ENCODE measurements at places on chromosomes 6 and 20.

- no peaks in the 10 kb centered on the region for H3K4me1 ChIP-seq
- H3K36me3 ChIP-seq = no peaks in the 10 kb centered on the region
- DNase-seq = no peak
- H3K4me3 ChIP-seq = no peak overlapping the region
- H3K27me3 ChIP-seq = no peaks in the 10 kb centered on the region
- H3K27ac ChIP-seq = no peak overlapping the region
Observed at GRCh38 chr6:118383924-118384323, 164.2 kb upstream of the PLN start.

GRCh38 chr6:104306211-104306610, 553.5 kb downstream of the HACE1 start:
- no peak for DNase-seq
- H3K27ac ChIP-seq = no peak overlapping the region
- no peaks in the 10 kb centered on the region for H3K4me1 ChIP-seq
- H3K36me3 ChIP-seq = no peaks in the 10 kb centered on the region
- no peaks in the 10 kb centered on the region for H3K27me3 ChIP-seq

- no peaks in the 10 kb centered on the region for H3K27me3 ChIP-seq
- no peak overlapping the region for H3K27ac ChIP-seq
- no peak overlapping the region for H3K4me3 ChIP-seq
- DNase-seq = no peak
- no peaks in the 10 kb centered on the region for H3K36me3 ChIP-seq
- no peaks in the 10 kb centered on the region for H3K4me1 ChIP-seq
Observed at GRCh38 chr6:38824243-38824894, 109.3 kb downstream of the DNAH8 start.

- no peak overlapping the region for H3K4me3 ChIP-seq
- no peaks in the 10 kb centered on the region for H3K27me3 ChIP-seq
- peaks cover 62% of the 10 kb centered on the region for H3K36me3 ChIP-seq
- peaks cover 41% of the 10 kb centered on the region for H3K4me1 ChIP-seq
- no peak for DNase-seq
Observed at GRCh38 chr6:20486641-20487040, 47.6 kb upstream of the CDKAL1 start.

DNA sequence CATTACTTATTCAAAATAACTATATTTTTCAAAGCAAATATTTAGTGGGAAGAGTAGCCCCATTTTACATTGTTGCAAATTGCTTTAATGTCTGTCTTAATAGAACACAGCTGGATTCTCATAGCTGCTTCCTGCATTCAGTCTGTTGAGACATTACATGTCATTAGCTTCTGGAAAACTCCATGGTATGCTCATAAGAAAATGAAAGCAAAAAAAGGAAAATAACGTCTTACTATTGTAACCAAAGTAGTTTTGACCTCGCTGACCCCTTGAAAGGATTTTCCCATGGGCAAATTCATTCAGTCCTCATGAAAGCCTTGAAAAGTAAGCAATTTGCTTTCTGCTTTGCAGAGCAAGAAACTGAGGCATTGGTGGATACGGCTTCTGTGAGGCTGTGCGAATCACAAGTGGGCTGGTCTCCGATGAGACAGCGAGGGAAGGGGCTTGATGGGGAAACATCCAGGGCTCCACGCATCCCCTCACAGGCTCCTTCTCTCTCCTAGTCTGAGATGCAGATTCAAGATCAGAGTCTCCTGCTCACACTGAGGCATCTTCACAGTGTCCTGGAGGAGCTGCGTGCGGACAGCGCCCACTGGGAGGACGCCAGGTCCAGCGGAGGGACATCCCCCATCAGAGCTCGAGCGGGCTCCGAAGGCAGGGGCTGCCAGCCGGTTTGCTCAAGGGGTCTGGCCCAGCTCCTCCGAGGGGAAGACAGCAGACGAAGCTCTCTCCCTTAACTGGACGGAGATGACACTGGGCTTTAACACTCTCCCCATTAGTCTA, 3.3 kb downstream of the C20orf202 start:
- H3K4me3 ChIP-seq = no peak overlapping the region
- no peaks in the 10 kb centered on the region for H3K4me1 ChIP-seq
- no peaks in the 10 kb centered on the region for H3K27me3 ChIP-seq

GRCh38 chr6:43940071-43940392, 170.0 kb downstream of the VEGFA start:
- no peaks in the 10 kb centered on the region for H3K27me3 ChIP-seq
- peaks cover 5% of the 10 kb centered on the region for H3K4me1 ChIP-seq
- DNase-seq = no peak
- no peak overlapping the region for H3K4me3 ChIP-seq
- H3K36me3 ChIP-seq = no peaks in the 10 kb centered on the region
- H3K27ac ChIP-seq = no peak overlapping the region

GRCh38 chr6:129778793-129779192, 68.8 kb upstream of the ARHGAP18 start:
- H3K4me3 ChIP-seq = no peak overlapping the region
- DNase-seq = no peak
- no peaks in the 10 kb centered on the region for H3K36me3 ChIP-seq
- H3K4me1 ChIP-seq = no peaks in the 10 kb centered on the region
- no peak overlapping the region for H3K27ac ChIP-seq

- H3K27me3 ChIP-seq = no peaks in the 10 kb centered on the region
- H3K4me3 ChIP-seq = no peak overlapping the region
- no peaks in the 10 kb centered on the region for H3K36me3 ChIP-seq
- no peak for DNase-seq
Observed at GRCh38 chr6:74134327-74134726, 438.3 kb downstream of the CD109 start.

DNA sequence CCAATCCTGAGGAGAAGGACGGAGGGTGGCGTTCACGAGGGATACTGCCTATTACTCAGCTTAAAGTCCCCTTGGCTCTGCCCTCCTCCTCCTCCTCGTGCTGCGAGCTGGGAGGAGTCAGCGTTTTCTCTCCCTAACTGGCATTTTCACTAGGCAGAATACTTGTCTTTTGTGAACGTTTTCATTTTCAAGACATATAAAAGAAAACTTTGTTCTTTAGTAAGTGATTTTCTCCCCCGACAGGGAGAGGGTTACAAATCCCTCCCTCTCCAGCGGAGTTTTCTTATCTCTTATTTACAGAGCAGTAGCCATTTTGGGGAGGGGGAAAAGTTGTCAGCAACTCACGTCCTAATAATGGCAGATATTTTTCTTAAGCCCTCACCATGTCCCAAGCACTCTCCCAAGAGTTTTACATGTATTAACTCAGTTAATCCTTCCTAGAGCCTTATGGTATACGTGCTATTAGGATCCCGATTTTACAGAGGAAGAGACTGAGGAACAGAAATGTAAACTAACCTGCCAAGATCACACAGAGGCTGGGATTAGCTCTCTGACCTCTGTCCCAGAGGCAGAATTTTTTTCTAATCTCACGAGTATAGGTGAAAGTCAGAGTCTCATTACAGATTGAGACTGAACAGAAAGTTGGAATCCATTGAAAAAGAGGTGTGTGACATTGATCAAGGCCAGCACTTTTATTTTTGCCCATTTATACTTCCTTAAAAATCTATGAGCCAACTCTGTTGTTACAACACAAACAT, 30.0 kb upstream of the ZNF217 start:
- H3K36me3 ChIP-seq = no peaks in the 10 kb centered on the region
- peaks cover 63% of the 10 kb centered on the region for H3K4me1 ChIP-seq
- peak overlapping the region; percentile 36 for H3K4me3 ChIP-seq
- H3K27ac ChIP-seq = peak overlapping the region; percentile 71

- peak overlapping the region; percentile 62 for H3K27ac ChIP-seq
- H3K27me3 ChIP-seq = no peaks in the 10 kb centered on the region
- H3K36me3 ChIP-seq = peaks cover 24% of the 10 kb centered on the region
- peaks cover 37% of the 10 kb centered on the region for H3K4me1 ChIP-seq
Observed at GRCh38 chr6:111724505-111724904, 118.8 kb upstream of the TRAF3IP2 start.

DNA sequence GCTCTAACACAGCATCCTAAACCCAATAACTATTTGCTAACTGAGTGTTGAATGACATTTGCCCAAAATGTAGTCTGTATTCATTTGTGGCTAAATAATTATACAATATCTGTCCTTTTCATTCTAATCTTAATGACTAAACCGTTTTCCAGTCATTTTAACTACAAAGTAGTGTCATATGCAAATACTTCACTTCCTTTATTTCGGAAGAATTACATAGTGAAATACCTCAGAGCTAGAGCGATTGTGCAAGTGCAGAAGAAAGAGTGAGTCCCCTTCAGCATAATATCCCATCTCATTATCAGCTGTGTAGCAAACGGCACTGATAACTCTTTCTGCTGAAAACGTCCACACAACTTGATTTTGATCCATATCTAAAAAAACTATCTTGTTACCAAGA, 66.2 kb downstream of the ROS1 start:
- no peaks in the 10 kb centered on the region for H3K27me3 ChIP-seq
- no peak for DNase-seq
- no peak overlapping the region for H3K27ac ChIP-seq
- no peaks in the 10 kb centered on the region for H3K36me3 ChIP-seq
- H3K4me3 ChIP-seq = no peak overlapping the region
- H3K4me1 ChIP-seq = no peaks in the 10 kb centered on the region

DNA sequence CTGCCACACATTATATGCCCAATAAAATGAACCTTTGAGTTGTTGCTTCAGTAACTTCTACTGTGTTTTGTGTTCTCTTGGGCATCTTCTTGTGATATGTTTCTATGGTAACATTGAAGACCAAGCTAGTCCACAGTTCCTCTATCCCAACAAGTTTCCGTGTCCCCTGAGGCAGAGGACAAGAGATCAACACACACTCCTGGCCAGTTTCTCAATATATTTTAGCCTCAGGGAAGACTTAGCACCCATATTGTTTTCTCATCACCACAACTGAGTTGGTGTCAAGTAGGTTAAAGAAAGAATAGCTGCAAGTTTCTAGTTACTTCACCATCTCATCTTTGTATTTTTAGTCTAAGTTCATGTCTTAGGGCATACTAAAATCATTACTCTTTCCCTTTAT, 277.5 kb downstream of the UST start:
- DNase-seq = no peak
- no peaks in the 10 kb centered on the region for H3K4me1 ChIP-seq
- H3K27ac ChIP-seq = no peak overlapping the region
- no peak overlapping the region for H3K4me3 ChIP-seq

- peak; percentile 24 for DNase-seq
- no peaks in the 10 kb centered on the region for H3K27me3 ChIP-seq
- peak overlapping the region; percentile 98 for H3K27ac ChIP-seq
- no peaks in the 10 kb centered on the region for H3K36me3 ChIP-seq
- peaks cover 24% of the 10 kb centered on the region for H3K4me1 ChIP-seq
Observed at GRCh38 chr6:45378334-45378926, 696 bp upstream of the SUPT3H start.

GRCh38 chr6:109834595-109835437, 143.3 kb upstream of the GPR6 start:
- H3K36me3 ChIP-seq = peaks cover 11% of the 10 kb centered on the region
- no peak overlapping the region for H3K4me3 ChIP-seq
- no peak for DNase-seq
- no peaks in the 10 kb centered on the region for H3K4me1 ChIP-seq
- no peaks in the 10 kb centered on the region for H3K27me3 ChIP-seq

DNA sequence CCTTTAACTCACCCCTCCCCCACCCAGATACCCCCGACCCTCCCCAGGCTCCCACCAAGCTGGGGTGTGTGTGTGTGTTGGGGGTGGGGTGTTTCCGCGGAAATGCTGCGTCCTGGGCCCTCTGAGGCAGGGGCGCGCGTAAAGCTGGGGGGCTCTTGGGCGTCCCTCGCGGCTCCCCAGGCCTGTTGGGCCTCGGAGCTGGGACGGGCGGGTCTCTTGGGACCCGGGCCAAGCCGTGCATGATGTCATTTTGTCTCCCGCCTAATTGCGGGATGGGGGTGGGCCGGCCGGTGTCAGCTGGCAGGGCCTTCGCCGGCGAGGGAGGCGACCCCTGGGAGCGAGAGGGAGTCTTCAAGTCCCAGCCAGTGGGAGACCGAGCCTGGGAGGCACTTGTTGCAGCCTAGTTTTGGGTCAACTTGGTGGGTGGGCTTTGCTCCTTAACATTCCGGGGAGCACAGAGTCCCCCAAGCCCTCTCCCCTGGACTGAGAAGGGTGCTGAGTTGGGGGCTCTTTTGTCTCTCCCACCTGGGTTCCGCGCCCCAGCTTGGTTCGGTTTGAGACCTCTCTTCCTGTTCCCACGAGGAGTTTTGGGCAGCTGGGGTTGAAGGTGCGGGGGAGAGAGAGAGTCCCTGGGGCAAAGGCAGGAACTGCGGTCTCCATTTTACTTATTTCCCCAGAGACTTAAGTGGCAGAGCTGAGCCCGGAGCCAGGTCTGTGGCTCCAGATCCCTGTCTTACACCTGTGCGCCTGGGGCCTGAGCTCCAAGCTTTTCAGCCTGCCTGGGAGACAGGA, 623 bp downstream of the MYBL2 start:
- no peak for DNase-seq
- peaks cover 13% of the 10 kb centered on the region for H3K4me1 ChIP-seq
- H3K36me3 ChIP-seq = no peaks in the 10 kb centered on the region
- H3K27me3 ChIP-seq = no peaks in the 10 kb centered on the region

GRCh38 chr20:57893366-57893999, 183.7 kb upstream of the PMEPA1 start:
- no peaks in the 10 kb centered on the region for H3K36me3 ChIP-seq
- H3K27me3 ChIP-seq = no peaks in the 10 kb centered on the region
- H3K27ac ChIP-seq = no peak overlapping the region

GRCh38 chr20:23061262-23061661, 11.8 kb upstream of the THBD start:
- H3K4me1 ChIP-seq = peaks cover 40% of the 10 kb centered on the region
- H3K27me3 ChIP-seq = no peaks in the 10 kb centered on the region
- H3K36me3 ChIP-seq = no peaks in the 10 kb centered on the region
- no peak for DNase-seq
- H3K27ac ChIP-seq = no peak overlapping the region

- DNase-seq = no peak
- no peak overlapping the region for H3K27ac ChIP-seq
- H3K4me1 ChIP-seq = peaks cover 7% of the 10 kb centered on the region
- no peaks in the 10 kb centered on the region for H3K36me3 ChIP-seq
- H3K4me3 ChIP-seq = no peak overlapping the region
Observed at GRCh38 chr6:4804095-4804494, 27.9 kb downstream of the CDYL start.

- H3K4me1 ChIP-seq = peaks cover 6% of the 10 kb centered on the region
- H3K4me3 ChIP-seq = no peak overlapping the region
- no peak overlapping the region for H3K27ac ChIP-seq
- H3K27me3 ChIP-seq = no peaks in the 10 kb centered on the region
Observed at GRCh38 chr6:42423244-42423643, 28.5 kb downstream of the TRERF1 start.

DNA sequence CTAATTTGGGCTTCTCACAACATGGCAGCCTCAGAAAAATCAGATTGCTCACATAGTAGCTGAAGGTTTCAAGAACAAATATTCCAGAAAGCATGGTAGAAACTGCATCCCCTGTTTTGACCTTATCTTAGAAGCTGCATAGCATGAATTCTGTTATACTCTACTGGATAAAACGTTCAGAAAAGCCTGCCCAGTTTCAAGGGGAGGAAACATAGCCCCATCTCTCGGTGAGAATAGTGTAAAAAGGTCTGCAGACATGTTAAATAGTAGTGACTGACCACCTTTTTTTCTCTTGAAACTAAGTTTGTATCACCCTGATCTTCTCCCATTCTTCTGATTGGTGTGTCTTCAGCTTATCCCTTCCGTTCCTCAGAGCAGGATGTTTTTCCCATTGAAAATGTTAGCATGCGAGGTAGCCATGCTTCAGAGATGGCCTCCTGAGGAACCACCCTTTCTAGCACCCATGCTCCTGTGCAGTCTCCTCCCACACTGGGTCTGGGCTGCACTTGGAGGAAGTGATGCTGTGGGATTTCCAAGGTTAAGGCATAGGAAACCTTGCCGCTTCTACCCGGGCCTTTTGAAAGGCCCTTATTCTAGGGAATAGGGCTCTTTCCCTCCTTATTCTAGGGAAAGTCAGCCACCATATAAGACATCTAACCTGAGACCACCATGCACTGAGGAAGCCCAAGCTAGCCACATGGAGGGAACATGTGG, 50.1 kb downstream of the MARCKS start:
- H3K4me3 ChIP-seq = no peak overlapping the region
- no peaks in the 10 kb centered on the region for H3K36me3 ChIP-seq
- H3K27me3 ChIP-seq = no peaks in the 10 kb centered on the region
- no peaks in the 10 kb centered on the region for H3K4me1 ChIP-seq
